Activated CD8-positive, alpha-beta T cell treated with anti-CD3 and anti-CD28 coated beads for 36 hours (primary cell): ENCODE measurements at places on chromosomes 5 and 9. TPM values are rescaled to one million over a fixed set of nuclear protein-coding genes. Genes with fewer than 3 reads are reported as not detected.

DNA sequence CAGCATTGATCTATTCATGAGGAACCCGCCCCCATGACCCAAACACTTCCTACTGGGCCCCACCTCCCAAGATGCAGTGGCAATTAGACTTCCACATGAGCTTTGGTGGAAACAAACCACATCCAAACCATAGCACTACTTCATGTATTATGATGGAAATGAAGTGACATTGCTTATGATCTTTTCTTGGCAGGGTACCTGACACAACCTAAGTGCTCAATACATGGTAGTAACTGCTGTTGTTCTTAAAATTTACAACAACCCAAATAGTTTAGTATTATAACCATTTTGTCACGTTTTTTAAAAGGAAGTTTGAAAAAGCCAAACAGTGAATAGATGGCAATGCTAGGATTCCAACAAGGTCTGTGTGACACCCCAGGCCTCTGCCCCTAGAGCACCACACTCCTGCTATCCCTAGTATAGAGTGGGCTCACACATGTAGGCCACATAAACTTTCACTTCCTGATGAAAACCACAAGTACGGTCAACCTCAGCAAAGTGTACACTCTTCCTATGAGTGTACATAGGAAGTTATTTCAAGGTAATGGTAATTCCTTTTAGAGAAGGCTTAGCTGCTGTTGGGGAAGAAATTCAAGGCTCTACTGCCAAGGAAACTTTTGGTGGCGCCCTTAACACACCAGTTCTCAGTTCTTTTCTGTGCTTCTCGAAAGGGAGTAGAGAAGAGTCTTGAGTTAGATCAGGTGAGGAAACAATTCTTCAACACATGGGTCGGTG lies 97.6 kb downstream of the ARSB start:
- no peak overlapping the region for H3K4me3 ChIP-seq
- no peak overlapping the region for H3K27ac ChIP-seq
- no peaks in the 10 kb centered on the region for H3K27me3 ChIP-seq
- H3K4me1 ChIP-seq: peaks cover 20% of the 10 kb centered on the region
- peak; percentile 46 for DNase-seq

DNA sequence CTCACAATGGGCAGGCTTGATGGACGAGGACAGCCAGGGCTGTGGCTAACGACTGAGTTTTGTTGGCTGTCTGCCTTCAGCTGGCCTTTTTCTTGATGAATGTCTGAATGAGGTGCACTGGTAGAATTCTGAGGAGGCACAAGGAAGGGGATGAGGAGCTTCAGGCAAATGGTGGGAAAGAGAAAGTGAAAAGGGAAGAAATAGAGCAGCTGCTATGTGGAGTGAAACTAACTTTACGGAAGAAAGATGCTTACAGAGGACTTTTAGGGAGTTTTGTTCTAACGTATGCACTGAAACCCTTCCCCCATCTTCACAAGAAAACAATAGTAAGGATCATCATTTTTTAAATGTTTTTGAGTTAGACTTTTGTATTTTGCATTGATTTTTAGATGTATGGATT lies 45.3 kb downstream of the OR2K2 start:
- no peak overlapping the region for H3K27ac ChIP-seq
- H3K36me3 ChIP-seq: no peaks in the 10 kb centered on the region
- no peak for DNase-seq
- no peak overlapping the region for H3K4me3 ChIP-seq

Gene FOXD4L6
- not detected for total RNA-seq

DNA sequence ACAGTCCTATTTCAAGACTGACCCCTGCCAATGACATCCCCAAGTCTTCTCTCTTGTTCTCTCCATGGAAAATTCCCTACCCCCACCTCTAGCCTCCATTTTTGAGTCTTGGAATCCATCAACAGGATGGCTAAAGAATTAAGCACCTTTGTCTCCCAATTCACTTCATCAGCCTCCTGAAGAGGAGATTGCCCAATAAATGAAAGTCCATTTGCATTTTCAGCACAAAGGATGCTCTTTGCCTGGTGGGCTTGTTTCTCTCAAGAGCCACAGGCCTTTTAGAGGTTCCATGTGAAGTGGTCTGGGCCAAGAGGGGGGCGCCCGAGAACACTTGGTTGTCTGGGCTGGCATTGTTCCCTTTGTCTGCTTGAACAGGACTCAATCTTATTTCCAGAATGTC lies 12.6 kb downstream of the HSD17B3 start:
- no peaks in the 10 kb centered on the region for H3K36me3 ChIP-seq
- H3K27ac ChIP-seq: no peak overlapping the region
- no peak overlapping the region for H3K4me3 ChIP-seq

DNA sequence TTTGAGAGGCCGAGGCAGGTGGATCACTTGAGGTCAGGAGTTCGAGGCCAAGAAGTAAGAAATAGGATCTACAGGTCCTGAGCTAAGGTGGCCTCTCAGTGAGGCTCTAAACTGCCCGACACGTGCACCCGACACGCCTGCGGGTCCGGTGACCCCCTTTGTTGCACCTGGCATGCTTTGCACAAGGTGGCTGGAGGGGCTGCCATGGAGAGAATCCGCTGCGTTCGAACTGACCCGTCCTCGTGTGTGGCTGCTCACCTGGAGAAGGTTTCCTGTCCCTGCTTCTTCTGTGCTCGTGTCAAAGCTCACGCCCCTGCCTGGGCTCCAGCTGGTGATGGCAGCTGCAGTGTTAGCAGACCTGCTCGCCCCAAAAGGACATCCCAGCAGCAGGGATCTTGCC lies 5.7 kb upstream of the OLFM1 start:
- peaks cover 3% of the 10 kb centered on the region for H3K4me1 ChIP-seq
- no peak overlapping the region for H3K27ac ChIP-seq
- H3K4me3 ChIP-seq: no peak overlapping the region
- DNase-seq: no peak

GRCh38 chr9:110179734-110180133 lies 28.2 kb downstream of the C9orf152 start:
- no peak overlapping the region for H3K4me3 ChIP-seq
- no peak overlapping the region for H3K27ac ChIP-seq
- no peaks in the 10 kb centered on the region for H3K27me3 ChIP-seq
- H3K36me3 ChIP-seq: no peaks in the 10 kb centered on the region
